Sigmoid colon (tissue), 7 donors: ENCODE measurements at places on chromosomes 12 and 14. TPM values are rescaled to one million over a fixed set of nuclear protein-coding genes. Genes with fewer than 3 reads are reported as not detected.
A peak's percentile ranks its signal among the peaks of the same experiment; 100 is the strongest.

DNA sequence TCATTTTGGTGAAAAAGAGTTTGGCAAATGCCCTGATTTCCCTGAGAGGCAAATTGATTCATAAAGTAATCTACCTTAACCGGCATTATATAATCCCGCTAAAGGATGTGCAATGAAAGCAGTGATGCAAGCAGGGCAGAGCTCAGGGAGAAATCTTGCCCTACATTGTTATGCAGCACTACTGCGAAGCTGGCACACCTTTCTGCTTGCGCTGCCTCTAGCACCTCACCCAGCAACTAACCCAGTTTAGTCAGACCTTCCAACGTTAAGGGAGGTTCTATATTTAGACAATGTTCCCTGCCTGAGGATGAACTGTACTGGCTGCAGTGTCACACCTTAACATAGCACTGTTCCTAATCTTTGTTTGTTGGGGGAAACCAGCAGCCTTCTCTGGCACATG, 60.8 kb upstream of the CCDC196 start:
- H3K4me1 ChIP-seq = no peaks in the 10 kb centered on the region
- no peak overlapping the region for H3K27ac ChIP-seq
- no peaks in the 10 kb centered on the region for H3K27me3 ChIP-seq

GRCh38 chr12:77294016-77294415, 228.6 kb upstream of the E2F7 start:
- H3K36me3 ChIP-seq = no peaks in the 10 kb centered on the region
- no peak overlapping the region for H3K4me3 ChIP-seq
- no peaks in the 10 kb centered on the region for H3K27me3 ChIP-seq

SMOC1 gene
- total RNA-seq = not detected

KITLG gene
- 90.6 TPM for total RNA-seq

CLEC14A gene
- 13.7 TPM for total RNA-seq

FZD10 gene
- total RNA-seq = 1.2 TPM

DNA sequence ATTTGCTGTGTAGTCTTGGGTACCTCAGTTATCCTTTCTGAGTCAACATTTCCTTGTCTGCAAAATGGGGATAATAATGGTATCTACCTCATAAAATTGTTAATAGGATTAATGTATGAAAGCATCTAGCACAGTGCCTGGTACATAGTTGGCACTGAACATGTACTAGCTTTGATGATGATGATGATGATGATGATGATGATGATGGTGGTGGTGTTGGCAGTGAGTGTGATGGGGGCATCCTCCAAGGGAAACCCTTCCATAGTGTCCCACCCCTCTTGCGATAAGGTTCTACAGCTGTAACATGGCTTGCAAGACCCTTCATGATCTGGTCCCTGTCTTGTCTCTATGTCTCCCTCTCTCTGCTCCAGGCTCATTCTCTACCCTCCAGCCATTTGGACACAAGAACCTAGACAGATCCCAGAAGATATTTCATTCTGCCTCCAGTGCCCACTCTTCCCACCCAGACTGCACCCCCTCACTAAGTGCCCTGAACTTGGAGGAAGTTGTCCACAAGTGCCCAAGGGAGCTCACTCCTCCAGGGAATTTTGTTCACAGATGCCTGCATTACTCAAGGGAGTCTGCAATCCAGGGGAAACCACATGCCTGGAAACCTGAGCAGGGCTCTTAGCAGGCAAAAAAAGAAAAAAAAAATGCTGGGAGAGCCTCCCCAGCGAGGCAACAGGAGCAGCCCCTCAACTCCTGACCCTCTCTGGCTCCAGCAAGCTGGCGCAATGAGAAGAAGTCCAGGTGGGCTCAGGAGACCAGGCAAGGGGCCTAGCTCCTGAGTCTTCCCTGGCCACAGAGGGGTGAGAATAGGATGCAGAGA, 10.1 kb upstream of the BDKRB1 start:
- H3K27ac ChIP-seq = no peak overlapping the region
- H3K36me3 ChIP-seq = no peaks in the 10 kb centered on the region
- H3K4me1 ChIP-seq = peaks cover 19% of the 10 kb centered on the region
- H3K4me3 ChIP-seq = no peak overlapping the region

DNA sequence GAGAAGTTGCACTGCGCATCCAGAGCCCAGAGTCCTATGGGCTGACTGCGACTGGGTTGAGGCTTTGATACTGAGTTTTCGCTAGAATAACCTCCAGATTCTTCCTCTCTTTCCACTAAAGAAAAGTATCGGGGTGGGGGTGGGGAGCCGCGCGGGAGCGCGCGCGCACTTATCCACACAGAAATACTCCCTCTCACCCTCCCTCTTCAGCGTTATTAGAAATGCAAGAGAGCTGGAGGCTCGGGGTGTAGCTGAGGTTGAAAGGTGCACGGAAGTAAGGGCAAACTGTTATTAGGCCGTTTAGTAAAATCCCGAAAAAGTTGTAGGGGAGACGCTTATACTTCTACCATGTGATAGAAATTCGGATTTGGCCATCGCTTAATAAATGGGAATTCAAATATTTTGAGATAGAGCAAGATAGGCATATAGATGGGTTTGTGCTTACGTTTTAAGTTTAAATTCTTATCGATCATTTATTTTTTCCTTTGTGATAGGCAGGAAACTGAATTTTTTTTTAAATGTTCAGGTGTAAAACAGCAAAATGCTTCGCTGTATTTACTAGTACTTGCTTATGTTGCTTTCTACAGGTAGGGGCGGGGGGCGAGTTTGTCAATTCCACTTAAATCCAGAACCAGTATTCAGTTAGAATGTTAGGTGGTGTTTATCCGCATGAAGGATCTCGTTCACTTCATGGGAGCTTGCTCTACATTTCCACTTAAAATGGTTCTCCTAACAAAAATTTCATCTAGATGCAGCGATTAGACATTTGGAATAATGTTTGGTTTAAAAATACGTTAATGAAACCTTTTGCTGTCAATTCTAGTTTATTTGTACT, 1.1 kb downstream of the ARHGAP5 start:
- H3K36me3 ChIP-seq = no peaks in the 10 kb centered on the region
- H3K27ac ChIP-seq = peak overlapping the region; percentile 100
- DNase-seq = peak; percentile 69
- H3K27me3 ChIP-seq = no peaks in the 10 kb centered on the region
- H3K4me3 ChIP-seq = peak overlapping the region; percentile 90
- peaks cover 35% of the 10 kb centered on the region for H3K4me1 ChIP-seq

DNA sequence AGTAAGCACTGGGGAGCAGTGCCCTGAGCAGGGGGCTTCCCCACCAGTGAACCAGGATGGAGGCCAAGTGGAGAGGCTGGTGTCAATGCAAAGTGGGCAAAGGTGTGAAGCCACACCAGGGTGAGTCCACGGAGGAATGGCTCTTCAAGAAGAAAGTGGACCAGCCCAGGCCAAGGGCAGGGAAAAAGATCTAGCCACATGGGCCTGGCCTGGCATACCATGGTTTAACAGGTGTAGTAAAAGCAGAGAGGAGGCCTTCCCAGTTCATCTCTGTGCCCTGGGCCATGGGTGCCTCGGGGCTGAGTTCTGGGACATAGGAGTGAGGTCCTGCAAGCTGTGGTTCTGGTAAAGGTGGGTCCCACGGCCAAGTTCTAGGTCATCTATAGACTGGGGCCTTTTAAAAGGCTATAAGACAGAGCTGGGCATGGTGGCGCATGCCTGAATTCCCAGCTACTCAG, 153.4 kb downstream of the DPF3 start:
- H3K27me3 ChIP-seq = no peaks in the 10 kb centered on the region
- H3K4me3 ChIP-seq = no peak overlapping the region
- peak; percentile 36 for DNase-seq
- H3K27ac ChIP-seq = no peak overlapping the region
- no peaks in the 10 kb centered on the region for H3K4me1 ChIP-seq

DAO gene
- total RNA-seq = not detected

PITPNM2 gene
- total RNA-seq = 16.9 TPM

GRCh38 chr12:93838193-93838592, 161.0 kb downstream of the CRADD start:
- H3K27ac ChIP-seq = no peak overlapping the region
- H3K4me1 ChIP-seq = no peaks in the 10 kb centered on the region
- H3K27me3 ChIP-seq = no peaks in the 10 kb centered on the region
- H3K36me3 ChIP-seq = no peaks in the 10 kb centered on the region
- DNase-seq = no peak

GRCh38 chr12:70365648-70366518, at the start of gene KCNMB4:
Gene KCNMB4, plus strand, starts transcription at chr12:70366290. Its CDS starts 445 bp downstream, at chr12:70366735.
- H3K4me1 ChIP-seq = peaks cover 19% of the 10 kb centered on the region
- peak; percentile 80 for DNase-seq
- peaks cover 45% of the 10 kb centered on the region for H3K27me3 ChIP-seq

- H3K36me3 ChIP-seq = no peaks in the 10 kb centered on the region
- H3K4me1 ChIP-seq = no peaks in the 10 kb centered on the region
- no peak for DNase-seq
- no peaks in the 10 kb centered on the region for H3K27me3 ChIP-seq
- no peak overlapping the region for H3K4me3 ChIP-seq
Measured at GRCh38 chr12:5254703-5255102, 177.2 kb upstream of the NTF3 start.
